ENCODE measurements at places on chromosomes 6 and 20. TPM values are rescaled to one million over a fixed set of nuclear protein-coding genes. Genes with fewer than 3 reads are reported as not detected.
A peak's percentile ranks its signal among the peaks of the same experiment; 100 is the strongest.

DNA sequence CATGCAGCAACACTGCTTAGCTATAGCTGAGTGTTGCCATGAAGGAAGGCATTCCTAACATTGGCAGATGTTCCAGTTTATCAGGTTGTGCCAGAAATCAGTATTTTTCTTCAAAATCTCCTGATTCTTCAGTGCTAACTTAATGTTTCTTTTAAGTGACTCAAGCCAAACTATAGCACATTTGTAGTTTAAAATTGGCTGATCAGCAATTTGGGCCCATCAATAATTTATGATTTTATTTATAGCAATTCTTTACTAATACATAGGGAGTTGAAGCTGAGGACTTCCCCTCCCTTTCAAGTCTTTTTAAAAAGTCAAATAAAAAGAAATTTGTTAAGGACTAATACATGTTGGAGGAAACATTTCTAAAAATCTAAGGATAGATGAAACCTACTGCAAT, 383.8 kb upstream of the KHDRBS2 start:
- DNase-seq, result no peak

DNA sequence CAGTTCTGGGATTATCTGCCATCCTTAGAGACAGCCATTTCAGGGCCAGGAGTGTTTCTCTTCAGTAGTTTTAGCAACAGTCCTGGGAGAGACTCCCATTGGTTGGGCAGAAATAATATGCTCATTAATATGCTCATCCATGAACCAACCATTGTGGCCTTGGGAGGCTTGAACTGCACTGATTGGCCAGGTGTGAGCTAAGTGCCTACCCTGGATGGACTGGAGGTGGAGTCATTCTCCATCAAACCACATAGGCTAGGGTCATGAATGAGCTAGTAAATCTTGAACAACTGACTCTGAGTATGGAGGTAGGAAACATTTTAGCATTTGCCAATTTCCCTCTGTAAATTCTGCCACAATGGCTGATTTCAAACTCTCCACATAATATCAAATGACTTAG, 70.2 kb upstream of the ZFP64 start:
- no peak for DNase-seq

The SNX9 gene
- total RNA-seq, result 41.2 TPM

The DCDC2 gene
- total RNA-seq, result not detected

DNA sequence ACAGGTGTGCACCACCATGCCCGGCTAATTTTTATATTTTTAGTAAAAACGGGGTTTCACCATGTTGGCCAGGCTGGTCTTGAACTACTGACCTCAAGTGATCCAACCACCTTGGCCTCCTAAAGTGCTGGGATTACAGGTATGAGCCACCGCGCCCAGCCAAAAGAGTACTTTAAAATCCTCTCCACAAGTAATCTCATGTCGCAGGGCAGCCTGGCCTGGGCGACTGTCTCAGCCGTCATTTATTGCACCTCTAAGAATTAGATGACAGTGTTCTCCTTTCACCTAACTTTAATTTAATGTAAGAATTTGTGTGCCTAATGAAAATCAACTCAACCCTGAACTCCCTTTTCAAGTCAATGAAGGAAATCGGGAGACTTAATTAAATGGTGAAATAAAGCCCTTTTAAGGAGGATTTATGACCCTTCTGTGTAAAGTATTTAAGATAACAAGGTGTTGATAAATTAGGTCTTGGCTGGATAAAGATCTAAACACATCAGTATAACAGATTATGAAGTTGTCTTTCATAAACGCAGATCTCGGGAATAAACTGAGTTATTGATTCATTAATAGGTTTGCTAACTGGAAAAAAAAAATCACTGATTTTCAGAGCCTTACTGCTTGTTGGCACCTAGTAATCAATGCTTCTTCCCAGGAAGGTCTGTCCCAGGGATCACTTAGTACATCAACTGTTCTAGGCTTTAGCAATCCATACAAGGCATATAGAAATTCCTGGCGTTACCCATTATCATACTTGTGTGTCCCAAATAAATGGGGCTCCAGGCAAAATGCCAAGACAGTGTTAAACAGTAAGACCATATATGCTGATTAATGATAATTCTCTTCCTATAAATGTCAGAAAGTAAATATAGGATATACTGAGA, 209.3 kb downstream of the GMDS start:
- no peak for DNase-seq

The PTGIS gene
- total RNA-seq, result 1.6 TPM

DNA sequence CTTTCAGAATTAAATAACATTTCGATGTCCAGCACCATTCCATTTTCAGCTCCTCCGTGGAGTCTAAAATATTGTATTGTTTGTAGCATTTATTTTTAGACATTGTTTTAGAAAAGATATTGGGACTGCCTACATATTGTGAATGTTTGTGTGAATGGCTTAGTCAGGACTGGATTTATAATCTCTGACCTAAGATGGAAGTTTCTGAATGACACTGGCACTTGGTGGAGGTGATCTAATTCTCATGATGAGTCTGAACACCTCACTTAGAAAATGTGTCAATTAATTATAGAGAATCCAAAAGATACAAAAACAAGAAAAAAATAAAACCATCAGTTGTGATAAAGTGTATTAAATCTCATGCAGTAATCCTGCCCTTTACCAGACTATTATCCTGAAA, 60.8 kb upstream of the HBS1L start:
- no peak for DNase-seq

The LY6G6F gene
- total RNA-seq, result not detected

DNA sequence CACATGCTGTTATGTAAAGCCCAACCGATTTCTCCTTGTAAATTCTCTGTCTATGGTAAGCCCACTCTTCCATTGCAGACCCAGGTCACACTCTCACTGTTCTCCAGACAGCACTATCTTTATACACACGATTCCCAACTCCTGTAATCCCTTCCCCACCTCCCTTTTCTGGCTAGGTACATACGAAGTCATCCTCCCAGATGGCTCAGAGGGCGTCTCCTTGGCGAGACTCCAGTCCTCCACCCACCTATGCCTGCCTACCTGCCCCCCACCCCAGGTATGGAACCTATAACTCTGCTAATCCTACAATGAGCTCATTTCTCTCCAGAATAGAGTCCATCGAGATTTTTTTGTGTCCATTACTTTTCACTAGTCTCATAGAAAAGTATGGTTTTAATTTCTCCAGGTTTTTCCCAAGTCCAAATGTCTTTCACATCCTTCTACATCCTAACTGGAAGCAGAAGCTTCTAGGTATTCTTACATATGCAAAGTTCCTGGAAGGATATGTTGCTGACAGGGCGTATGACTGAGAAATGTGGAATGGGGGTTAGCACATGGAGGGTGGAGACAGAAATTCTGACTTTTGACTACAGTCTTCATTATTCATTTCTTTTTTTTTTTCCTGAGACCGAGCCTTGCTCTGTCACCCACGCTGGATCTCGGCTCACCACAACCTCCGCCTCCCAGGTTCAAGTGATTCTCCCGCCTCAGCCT, 22.8 kb downstream of the SCML4 start:
- DNase-seq, result no peak

- no peak for DNase-seq
Measured at GRCh38 chr6:157575436-157576145, 194.6 kb downstream of the ZDHHC14 start.

- no peak for DNase-seq
Measured at GRCh38 chr6:139429580-139430145, 55.2 kb upstream of the CITED2 start.

DNA sequence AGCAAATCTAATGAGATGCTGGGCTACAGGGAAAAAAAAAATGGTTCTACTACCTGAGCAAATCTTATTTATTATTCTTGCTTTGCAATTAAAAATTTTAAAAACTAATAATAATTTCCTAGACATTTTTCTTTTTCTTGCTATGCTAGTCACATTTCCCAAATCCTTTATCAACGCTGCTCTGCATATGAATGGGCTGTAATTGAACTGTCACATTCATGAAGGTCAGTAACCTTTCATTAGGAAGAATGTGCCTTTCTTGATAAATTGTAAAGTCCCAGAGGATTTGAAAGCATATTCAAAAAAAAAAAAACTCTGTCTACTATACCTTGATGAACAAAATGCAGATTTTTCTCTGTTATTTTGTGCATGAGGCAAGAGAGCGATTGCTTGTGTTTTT, 538.7 kb upstream of the ID4 start:
- DNase-seq, result no peak

GRCh38 chr20:20691477-20692235, 20.8 kb downstream of the RALGAPA2 start:
- no peak for DNase-seq

- no peak for DNase-seq
Measured at GRCh38 chr20:31425797-31426196, 14.6 kb upstream of the DEFB123 start.

GRCh38 chr20:60659240-60659639, 592.8 kb upstream of the CDH4 start:
- no peak for DNase-seq

The XKR7 gene
- not detected for total RNA-seq

DNA sequence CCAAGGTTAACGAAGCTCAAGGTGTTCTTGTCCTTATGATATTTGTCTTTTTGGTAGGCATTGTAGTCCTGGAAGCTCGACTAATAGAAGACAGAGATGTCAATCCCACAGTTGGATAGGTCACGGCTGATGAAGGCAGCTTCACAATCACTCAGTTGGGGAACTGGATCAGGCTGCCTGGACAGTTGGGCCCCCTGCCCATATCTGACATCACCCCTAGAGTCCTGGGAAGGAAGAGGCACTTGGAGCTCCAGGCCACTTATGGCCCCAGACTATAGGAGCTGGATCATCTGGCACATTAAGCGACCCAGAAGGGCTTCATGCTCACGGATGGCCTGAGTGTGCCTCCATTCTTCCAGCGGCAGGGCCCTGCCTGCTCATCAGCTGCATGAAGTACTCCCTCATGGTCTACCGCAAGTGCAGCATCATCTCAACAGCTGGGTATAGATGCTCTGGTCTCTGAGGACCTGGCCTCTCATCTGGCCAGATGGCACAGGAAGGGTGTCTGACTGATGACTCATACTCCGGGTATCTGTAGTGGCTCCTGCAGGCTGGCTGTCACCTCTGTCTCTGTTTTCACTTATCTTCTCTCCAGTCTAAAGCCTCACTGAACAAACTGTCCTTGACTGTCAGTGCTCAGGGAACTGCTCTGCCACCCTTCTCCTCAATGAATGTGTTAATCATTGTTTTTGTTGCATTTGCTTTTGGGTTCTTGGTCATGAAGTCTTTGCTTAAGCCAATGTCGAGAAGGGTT, 29.2 kb upstream of the SSR1 start:
- DNase-seq, result no peak

GRCh38 chr6:79649016-79649415, 17.9 kb downstream of the SH3BGRL2 start:
- DNase-seq, result no peak

- DNase-seq, result no peak
Measured at GRCh38 chr20:62624325-62624690, 18.0 kb upstream of the SLCO4A1 start.

DNA sequence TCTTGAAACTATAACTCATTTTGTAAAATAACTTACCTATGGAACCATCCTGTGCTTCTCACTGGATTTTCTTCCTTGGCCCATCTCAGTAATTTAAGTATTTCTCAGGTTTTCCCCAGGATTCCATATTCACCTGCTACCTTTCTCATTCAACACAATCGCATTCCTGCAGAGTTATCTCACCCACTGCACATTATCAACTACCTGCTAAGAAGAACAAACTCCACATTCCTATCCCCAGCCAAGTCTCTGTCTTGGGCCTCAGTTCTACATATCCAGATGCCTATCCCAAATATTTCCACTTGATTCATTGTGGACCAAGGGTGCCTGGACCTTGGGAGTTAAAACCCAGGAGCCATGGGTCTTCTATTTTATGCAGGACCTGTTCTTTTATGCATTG, 60.2 kb upstream of the KCNQ5 start:
- no peak for DNase-seq

The SOBP gene
- total RNA-seq, result 1.1 TPM

DNA sequence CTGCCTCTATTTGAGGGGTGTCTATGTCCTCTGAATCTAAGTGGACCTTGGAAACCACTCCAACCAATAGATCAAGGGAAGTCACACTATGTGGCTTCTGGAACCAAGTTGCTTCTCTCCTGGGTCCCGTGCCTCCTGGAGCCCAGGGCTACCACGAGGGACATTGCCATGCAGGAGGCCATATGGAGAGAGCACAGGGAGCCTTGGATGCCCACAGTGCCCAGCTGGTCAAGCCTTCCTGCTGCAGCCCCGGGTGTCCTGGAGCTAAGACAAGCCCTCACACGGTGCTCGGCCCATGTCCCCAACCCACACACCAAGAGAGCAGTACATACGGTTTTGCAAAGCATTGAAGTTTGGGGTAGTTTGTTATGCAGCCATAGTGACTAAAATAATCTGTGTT, 231.6 kb downstream of the SYNDIG1 start:
- no peak for DNase-seq

The DACT2 gene
- not detected for total RNA-seq

The RFX6 gene
- not detected for total RNA-seq

The SDCBP2 gene
- total RNA-seq, result 0.54 TPM

DNA sequence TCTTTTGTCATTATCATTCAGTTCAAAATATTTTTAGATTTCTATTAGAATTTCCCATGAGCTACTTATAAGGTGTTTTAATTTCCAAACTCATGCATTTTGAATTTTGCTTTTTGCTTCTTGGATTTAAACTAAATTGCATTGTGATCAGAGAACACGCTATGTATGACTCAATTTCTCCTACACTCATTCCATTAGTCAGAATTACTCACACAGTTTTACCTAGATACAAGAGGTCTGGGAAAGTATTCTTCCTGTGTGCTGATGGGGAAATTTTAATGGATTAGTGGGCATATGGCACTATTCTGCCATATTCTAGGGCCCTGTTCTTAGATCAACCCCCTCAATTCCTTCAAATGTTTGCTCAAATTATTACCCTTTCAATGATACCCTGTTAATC, 49.9 kb upstream of the BMP5 start:
- peak; percentile 94 for DNase-seq

The GSTA3 gene
- total RNA-seq, result not detected

DNA sequence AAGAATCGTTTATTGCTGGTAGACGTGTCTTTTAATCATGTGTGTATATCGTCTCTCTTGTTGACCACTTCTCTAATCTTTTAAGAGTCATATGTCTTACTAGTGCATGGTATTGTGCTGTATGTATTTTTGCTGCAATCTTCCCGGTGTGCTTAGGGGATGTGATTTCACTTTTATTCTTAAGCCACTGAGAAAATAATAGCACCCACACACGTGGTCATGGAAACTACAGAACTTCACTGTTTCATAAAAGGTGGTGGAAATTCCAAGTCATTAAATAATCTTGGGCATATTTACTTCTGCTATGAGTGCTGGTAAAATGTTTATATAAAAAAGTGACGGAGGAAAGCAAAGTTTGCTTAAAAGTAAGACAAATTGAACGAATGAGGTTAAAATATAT, 3.0 kb upstream of the CDYL start:
- no peak for DNase-seq

All from IMR-90 (cell line).